Peyer's patch (tissue), 4 donors: ENCODE measurements at places on chromosomes 2 and 18.

GRCh38 chr2:144224472-144224871, 295.4 kb downstream of the ZEB2 start:
- H3K27me3 ChIP-seq = no peaks in the 10 kb centered on the region
- no peak for DNase-seq
- no peaks in the 10 kb centered on the region for H3K36me3 ChIP-seq
- H3K4me1 ChIP-seq = no peaks in the 10 kb centered on the region
- H3K27ac ChIP-seq = no peak overlapping the region

DNA sequence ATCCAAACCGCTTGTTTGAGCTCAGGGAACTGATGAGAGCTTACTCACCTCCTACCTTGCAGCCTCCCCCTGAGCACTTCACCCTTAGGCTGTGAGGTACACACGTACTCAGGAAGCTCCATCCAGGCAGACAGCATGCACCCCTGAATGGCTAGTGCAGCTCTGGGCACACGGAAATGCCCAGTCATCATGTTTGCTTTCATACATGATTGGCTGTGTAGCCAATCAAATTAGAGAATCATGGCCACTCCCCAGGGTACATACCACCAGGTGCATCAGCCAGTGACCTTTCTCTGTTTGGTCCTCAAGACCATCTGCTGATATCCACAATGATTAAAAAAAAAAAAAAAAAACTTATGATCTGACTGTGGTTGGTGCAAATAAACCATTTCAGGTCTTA, 42.1 kb downstream of the RNF152 start:
- no peaks in the 10 kb centered on the region for H3K27me3 ChIP-seq
- no peak for DNase-seq
- H3K4me1 ChIP-seq = no peaks in the 10 kb centered on the region
- H3K27ac ChIP-seq = no peak overlapping the region
- no peak overlapping the region for H3K4me3 ChIP-seq

- H3K4me1 ChIP-seq = no peaks in the 10 kb centered on the region
- no peak overlapping the region for H3K27ac ChIP-seq
- no peak for DNase-seq
- H3K4me3 ChIP-seq = no peak overlapping the region
Observed at GRCh38 chr18:62904396-62905285, 189.3 kb downstream of the PHLPP1 start.

GRCh38 chr2:144328938-144329337, 191.0 kb downstream of the ZEB2 start:
- H3K4me1 ChIP-seq = peaks cover 19% of the 10 kb centered on the region
- DNase-seq = no peak
- no peak overlapping the region for H3K4me3 ChIP-seq
- H3K27ac ChIP-seq = no peak overlapping the region

DNA sequence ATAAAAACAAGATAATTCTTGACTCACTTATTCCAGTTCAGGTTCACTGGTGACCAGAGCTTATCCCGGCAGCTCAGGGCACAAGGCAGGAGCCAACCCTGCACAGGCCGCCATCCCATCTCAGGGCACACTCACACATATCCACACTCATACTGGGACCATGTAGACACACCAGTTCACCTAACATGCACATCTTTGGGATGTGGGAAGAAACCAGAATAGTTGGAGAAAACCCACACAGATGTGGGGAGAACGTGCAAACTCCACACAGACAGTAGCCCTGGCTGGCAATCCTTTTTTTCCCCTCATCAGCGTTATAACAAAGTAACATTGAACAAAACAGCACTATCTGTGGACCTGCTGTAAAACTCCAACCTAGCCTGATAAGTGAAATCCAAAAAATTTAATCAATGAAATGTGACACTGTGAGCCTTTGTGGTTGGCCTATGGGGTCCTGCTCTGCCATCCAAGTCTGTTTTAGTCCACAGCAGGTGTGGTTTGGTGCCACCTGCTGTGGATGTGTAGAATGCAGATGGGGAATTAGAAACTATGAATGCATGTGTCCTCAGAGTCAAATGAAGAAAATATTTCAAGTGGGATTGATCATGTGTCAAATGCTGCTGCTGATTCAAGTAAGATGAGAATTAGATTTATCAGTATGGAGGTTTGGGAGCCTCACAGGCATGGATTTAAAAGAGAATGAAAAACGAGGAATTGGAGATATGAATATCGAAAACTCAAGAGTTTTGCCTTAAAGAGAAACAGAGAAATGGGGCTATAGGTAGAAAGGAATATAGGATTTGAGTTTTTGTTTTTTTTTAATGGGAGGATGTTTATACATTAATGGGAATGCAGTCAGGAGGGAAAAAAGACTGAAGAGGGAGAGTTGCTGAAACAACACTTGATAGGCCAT, 47.0 kb downstream of the UGP2 start:
- no peak overlapping the region for H3K27ac ChIP-seq
- H3K4me1 ChIP-seq = no peaks in the 10 kb centered on the region

- no peak for DNase-seq
- H3K27ac ChIP-seq = peak overlapping the region; percentile 65
- H3K36me3 ChIP-seq = no peaks in the 10 kb centered on the region
- no peak overlapping the region for H3K4me3 ChIP-seq
- H3K4me1 ChIP-seq = peaks cover 74% of the 10 kb centered on the region
Observed at GRCh38 chr2:11750422-11750821, 4.0 kb downstream of the LPIN1 start.

DNA sequence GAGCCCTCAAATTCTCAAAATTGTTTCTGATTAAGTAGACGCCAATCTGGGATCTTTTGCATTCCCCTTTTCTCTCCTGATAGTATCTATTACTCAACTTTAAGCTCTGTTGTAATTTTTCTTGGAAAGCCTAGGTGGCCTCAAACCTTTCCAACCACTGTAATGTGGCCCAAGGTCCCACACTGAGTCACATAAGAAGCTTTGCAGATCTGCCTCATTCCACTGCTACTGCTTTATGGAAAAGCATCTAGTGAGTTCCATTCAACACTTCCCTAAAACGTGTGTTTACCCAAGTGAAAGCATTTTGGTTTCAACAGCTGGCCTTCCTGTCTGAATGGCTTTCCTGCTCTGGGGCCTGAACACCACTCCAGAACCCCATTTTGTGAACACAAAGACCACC, 493.6 kb upstream of the SPHKAP start:
- no peaks in the 10 kb centered on the region for H3K27me3 ChIP-seq
- H3K27ac ChIP-seq = no peak overlapping the region

GRCh38 chr2:237421542-237422116, 7.7 kb upstream of the COL6A3 start:
- no peaks in the 10 kb centered on the region for H3K36me3 ChIP-seq
- peak; percentile 87 for DNase-seq
- peak overlapping the region; percentile 54 for H3K27ac ChIP-seq
- H3K4me3 ChIP-seq = no peak overlapping the region
- no peaks in the 10 kb centered on the region for H3K4me1 ChIP-seq
- no peaks in the 10 kb centered on the region for H3K27me3 ChIP-seq

DNA sequence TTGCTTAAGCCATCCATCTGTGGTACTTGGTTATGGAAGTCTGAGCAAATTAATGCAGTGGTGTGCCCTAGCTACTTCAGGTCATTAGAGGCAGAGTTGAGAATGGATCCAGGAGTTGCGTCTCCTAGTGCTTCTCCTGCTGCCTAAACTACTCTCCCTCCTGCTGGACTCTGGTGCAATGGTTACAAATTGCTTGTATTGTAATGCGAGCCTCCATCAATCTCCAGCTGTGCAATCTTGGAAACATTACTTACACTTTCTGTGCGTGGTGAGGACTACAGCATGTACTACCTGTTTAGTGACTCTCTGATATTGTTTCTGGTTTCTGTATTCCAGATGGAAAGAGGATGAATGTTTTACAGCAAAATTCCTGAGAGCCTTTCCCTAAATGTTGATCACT, 119.0 kb upstream of the CYRIA start:
- no peak overlapping the region for H3K27ac ChIP-seq
- no peak for DNase-seq
- no peaks in the 10 kb centered on the region for H3K27me3 ChIP-seq
- H3K4me1 ChIP-seq = no peaks in the 10 kb centered on the region

DNA sequence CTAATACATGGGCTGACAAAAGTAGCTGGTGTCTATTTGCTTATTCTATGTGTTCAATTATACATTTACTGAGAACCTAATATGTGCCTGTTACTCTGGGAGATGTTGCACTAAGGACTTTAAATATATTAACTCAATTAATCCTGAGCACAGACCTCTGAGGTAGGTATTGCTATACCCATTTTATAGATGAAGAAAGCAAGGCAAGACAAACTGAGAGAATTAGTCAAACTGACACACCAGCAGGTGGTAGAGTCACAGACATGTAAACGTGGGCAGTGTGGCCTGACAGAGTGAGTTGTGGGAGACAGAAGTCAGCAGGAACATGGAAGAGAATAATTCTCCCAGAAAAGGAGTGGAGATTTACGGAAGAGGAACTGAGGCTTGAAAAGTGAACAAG, 428.9 kb downstream of the LPIN1 start:
- no peaks in the 10 kb centered on the region for H3K4me1 ChIP-seq
- H3K27me3 ChIP-seq = no peaks in the 10 kb centered on the region
- no peaks in the 10 kb centered on the region for H3K36me3 ChIP-seq
- no peak for DNase-seq

DNA sequence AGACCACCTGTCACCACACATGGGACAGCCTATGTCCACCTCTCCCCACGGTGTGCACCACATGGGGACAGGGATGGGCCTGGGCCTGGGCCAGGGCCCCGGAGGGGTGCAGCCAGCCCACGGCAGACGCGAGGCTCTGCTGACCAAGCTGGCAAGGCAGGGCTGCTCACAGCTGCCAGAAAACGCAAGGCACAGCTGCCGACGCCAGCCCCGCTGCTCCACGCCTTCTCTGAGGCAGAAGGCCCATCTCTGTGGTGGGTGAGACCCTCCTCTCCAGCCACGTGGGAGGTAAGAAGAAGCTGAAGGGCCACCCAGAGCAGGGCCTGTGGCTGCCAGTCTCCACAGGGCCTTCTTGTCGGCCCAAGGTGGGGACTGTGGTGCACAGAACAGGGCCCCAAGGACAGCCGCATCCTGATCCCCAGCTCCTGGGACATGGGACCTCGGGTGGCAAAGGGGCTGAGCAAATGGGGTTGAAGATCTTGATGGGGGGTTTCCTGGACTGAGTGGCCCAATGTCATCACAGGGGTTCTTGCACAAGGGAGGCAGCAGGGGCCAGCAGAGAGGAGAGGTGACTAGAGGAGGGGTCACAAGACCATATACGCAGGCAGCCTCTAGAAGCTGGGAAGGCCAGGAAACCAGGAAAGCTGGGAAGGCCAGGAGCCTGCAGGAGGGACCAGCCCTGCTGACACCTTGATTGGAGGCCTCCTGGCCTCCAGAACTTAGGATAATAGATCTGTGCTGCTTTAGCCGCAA, 72.3 kb downstream of the NDUFA10 start:
- H3K27me3 ChIP-seq = no peaks in the 10 kb centered on the region
- no peak overlapping the region for H3K27ac ChIP-seq
- H3K4me3 ChIP-seq = no peak overlapping the region
- no peaks in the 10 kb centered on the region for H3K36me3 ChIP-seq

- peak overlapping the region; percentile 41 for H3K27ac ChIP-seq
- H3K4me3 ChIP-seq = peak overlapping the region; percentile 11
- H3K36me3 ChIP-seq = no peaks in the 10 kb centered on the region
- no peaks in the 10 kb centered on the region for H3K27me3 ChIP-seq
Observed at GRCh38 chr2:172234716-172235691, 132.3 kb upstream of the DLX2 start.

DNA sequence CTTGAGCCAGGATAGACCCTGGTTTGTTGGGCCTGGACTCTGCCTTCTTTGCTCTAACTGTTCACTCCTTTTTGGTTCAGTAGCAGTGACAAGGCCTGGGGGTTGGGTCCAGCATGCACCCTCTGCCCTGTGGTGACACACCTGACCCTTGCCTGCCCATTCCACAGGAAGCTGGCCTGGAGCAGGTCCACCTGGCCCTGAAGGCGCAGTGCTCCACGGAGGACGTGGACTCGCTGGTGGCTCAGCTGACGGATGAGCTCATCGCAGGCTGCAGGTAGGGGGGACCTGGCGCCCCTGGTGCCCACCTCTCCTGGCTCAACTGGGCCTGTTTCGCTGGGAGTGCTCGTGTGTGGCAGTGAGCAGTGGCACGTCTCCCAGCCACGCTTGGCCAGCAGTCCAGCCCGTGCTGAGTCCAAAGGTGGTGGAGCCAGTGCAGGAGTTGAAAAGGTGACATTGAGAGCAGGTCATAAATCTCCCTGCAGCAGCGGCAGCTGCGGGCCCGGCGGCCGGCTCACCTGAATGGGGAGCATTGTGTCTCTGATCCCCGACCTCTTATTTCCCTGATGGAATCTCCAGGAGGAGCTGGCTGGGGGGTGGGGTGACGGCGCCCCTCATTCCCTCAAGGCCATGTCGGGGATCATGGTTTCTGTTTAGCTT, 102.6 kb downstream of the DYSF start:
- no peaks in the 10 kb centered on the region for H3K36me3 ChIP-seq
- DNase-seq = peak; percentile 53
- H3K27ac ChIP-seq = no peak overlapping the region
- no peaks in the 10 kb centered on the region for H3K4me1 ChIP-seq
- H3K4me3 ChIP-seq = no peak overlapping the region

GRCh38 chr2:48854681-48855080, 99.2 kb upstream of the LHCGR start:
- DNase-seq = no peak
- H3K27ac ChIP-seq = no peak overlapping the region
- no peaks in the 10 kb centered on the region for H3K27me3 ChIP-seq
- no peaks in the 10 kb centered on the region for H3K4me1 ChIP-seq
- no peak overlapping the region for H3K4me3 ChIP-seq

GRCh38 chr2:139438478-139438877, 658.3 kb upstream of the NXPH2 start:
- no peaks in the 10 kb centered on the region for H3K36me3 ChIP-seq
- no peaks in the 10 kb centered on the region for H3K27me3 ChIP-seq
- DNase-seq = no peak
- no peak overlapping the region for H3K4me3 ChIP-seq
- H3K4me1 ChIP-seq = no peaks in the 10 kb centered on the region

- no peak overlapping the region for H3K27ac ChIP-seq
- H3K27me3 ChIP-seq = no peaks in the 10 kb centered on the region
- no peak for DNase-seq
- no peaks in the 10 kb centered on the region for H3K36me3 ChIP-seq
Observed at GRCh38 chr2:200788121-200788718, 23.5 kb upstream of the BZW1 start.

DNA sequence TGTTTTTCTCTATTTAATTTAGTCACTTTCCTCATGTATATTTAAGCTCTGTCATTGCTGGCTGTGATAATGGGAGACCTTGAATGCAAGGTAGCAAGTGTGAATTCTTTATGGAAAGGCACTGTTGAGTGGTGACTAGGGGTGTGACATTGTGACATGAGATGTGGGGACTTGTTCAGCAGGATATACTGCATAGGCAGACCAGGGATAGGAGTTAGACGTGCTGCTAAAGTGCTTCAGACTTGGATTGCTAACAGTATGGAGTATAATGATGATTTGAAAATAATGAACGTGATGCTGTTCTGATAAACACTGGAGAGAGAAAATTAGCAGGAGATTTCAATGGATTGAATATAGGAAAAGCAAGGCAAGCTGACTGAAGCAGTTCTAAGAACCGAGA, 135.1 kb downstream of the NCOA1 start:
- no peak overlapping the region for H3K27ac ChIP-seq
- no peaks in the 10 kb centered on the region for H3K27me3 ChIP-seq
- DNase-seq = no peak
- no peaks in the 10 kb centered on the region for H3K4me1 ChIP-seq
- H3K4me3 ChIP-seq = no peak overlapping the region

GRCh38 chr2:19158896-19159295, 199.5 kb downstream of the OSR1 start:
- H3K4me1 ChIP-seq = no peaks in the 10 kb centered on the region
- DNase-seq = no peak
- no peak overlapping the region for H3K27ac ChIP-seq
- H3K4me3 ChIP-seq = no peak overlapping the region

- peaks cover 94% of the 10 kb centered on the region for H3K36me3 ChIP-seq
- no peak overlapping the region for H3K27ac ChIP-seq
- no peaks in the 10 kb centered on the region for H3K4me1 ChIP-seq
Observed at GRCh38 chr2:239966853-239967552, 58.1 kb downstream of the NDUFA10 start.
